Upper lobe of right lung (tissue), 1 donor: ENCODE measurements at places on chromosomes 5 and 9. TPM values are rescaled to one million over a fixed set of nuclear protein-coding genes. Genes with fewer than 3 reads are reported as not detected.

GRCh38 chr9:79796411-79796810 lies 224.6 kb downstream of the TLE4 start:
- DNase-seq = no peak
- no peaks in the 10 kb centered on the region for H3K27me3 ChIP-seq
- no peak overlapping the region for H3K27ac ChIP-seq
- no peaks in the 10 kb centered on the region for H3K4me1 ChIP-seq

DNA sequence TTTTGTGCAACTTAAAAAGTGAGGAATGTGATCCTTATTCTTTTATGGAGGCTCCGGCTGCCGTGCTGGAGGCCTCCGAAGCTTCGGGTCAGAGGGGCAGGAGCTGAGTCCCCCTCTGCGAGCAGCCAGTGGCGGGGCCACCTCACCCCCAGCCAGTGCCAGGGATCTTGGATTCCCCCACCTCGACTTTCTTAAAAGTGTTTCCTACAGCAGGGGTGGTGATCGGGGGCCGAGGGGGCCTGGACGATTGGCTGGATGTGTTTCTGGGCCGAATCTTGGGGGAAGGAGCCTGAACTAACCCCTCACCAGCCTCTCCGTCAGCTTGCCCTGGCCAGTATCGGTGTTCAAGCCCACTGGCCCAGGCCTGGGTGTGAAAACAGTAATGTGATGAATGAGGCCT lies 92.2 kb upstream of the LMX1B start:
- no peaks in the 10 kb centered on the region for H3K36me3 ChIP-seq
- no peak overlapping the region for H3K27ac ChIP-seq
- H3K27me3 ChIP-seq = peaks cover 44% of the 10 kb centered on the region
- peaks cover 25% of the 10 kb centered on the region for H3K4me1 ChIP-seq
- no peak for DNase-seq
- no peak overlapping the region for H3K4me3 ChIP-seq

GRCh38 chr5:78541086-78541654 lies 107.4 kb downstream of the LHFPL2 start:
- H3K4me1 ChIP-seq = peaks cover 8% of the 10 kb centered on the region
- DNase-seq = no peak
- no peaks in the 10 kb centered on the region for H3K36me3 ChIP-seq

Gene PRSS3
- not detected for total RNA-seq

DNA sequence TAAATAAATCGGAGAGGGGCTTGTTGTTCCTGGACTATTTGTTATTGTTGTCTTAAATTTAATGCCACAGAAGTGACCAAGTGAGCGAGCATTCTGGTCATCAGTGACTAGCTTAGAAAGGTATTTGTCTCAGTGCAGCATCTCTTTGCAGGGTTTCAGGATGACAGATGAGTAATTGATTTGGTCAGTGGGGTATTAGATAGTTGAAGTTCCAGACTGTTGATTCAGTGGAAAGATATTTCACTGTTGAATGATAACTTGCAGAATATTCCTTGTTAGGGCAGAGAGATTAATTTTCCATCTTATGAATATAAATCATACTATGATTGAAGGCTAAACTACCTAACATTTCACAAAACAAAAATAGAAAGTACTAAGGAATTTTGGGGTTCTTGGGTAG lies 122.4 kb downstream of the TRIO start:
- no peak overlapping the region for H3K27ac ChIP-seq
- DNase-seq = no peak
- no peaks in the 10 kb centered on the region for H3K27me3 ChIP-seq
- H3K36me3 ChIP-seq = no peaks in the 10 kb centered on the region
- H3K4me1 ChIP-seq = peaks cover 44% of the 10 kb centered on the region

DNA sequence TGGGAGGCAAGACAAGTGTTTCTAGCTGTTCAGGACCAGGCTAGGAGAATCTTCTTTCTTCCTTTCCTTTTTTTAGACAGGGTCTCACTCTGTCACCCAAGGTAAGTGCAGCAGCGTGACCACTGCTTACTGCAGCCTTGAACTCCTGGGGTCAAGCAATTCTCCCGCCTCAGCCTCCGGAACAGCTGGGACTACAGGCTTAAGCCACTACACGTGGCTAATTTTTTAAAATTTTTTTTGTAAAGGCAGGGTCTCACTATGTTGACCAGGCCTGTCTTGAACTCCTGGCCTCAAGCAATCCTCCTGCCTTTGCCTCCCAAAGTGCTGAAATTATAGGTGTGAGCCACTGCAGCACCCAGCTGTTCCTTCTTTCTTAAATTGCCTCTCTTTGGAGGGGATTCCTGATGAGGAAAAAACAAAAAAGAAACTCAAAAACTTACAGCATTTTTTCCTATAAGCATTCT lies 53.1 kb downstream of the LHFPL2 start:
- no peaks in the 10 kb centered on the region for H3K27me3 ChIP-seq
- DNase-seq = no peak
- peaks cover 18% of the 10 kb centered on the region for H3K4me1 ChIP-seq
- H3K36me3 ChIP-seq = no peaks in the 10 kb centered on the region
- H3K4me3 ChIP-seq = no peak overlapping the region
- no peak overlapping the region for H3K27ac ChIP-seq

GRCh38 chr5:175746851-175747250 lies 89.0 kb downstream of the HRH2 start:
- no peaks in the 10 kb centered on the region for H3K36me3 ChIP-seq
- no peak overlapping the region for H3K4me3 ChIP-seq

Gene MLANA
- not detected for total RNA-seq

- H3K27me3 ChIP-seq = no peaks in the 10 kb centered on the region
- DNase-seq = no peak
- H3K4me3 ChIP-seq = no peak overlapping the region
- no peaks in the 10 kb centered on the region for H3K36me3 ChIP-seq
- H3K4me1 ChIP-seq = no peaks in the 10 kb centered on the region
These were observed 590.0 kb upstream of the ZNF608 start for GRCh38 chr5:125336401-125336800.

Gene PCDHGA12
- total RNA-seq = 7.6 TPM

- H3K4me1 ChIP-seq = no peaks in the 10 kb centered on the region
- H3K4me3 ChIP-seq = no peak overlapping the region
- no peak for DNase-seq
These were observed 8.1 kb downstream of the PPP3R2 start for GRCh38 chr9:101586651-101587050.

GRCh38 chr9:4831119-4831518 lies 38.4 kb downstream of the RCL1 start:
- DNase-seq = no peak
- H3K27me3 ChIP-seq = no peaks in the 10 kb centered on the region
- no peak overlapping the region for H3K4me3 ChIP-seq
- H3K27ac ChIP-seq = no peak overlapping the region
- H3K4me1 ChIP-seq = peaks cover 13% of the 10 kb centered on the region

- no peaks in the 10 kb centered on the region for H3K27me3 ChIP-seq
- DNase-seq = no peak
- no peak overlapping the region for H3K4me3 ChIP-seq
- H3K27ac ChIP-seq = no peak overlapping the region
These were observed 123.3 kb downstream of the SUSD1 start for GRCh38 chr9:112051812-112052211.

- H3K4me3 ChIP-seq = no peak overlapping the region
- no peaks in the 10 kb centered on the region for H3K27me3 ChIP-seq
- no peak for DNase-seq
These were observed 147.1 kb downstream of the MYO10 start for GRCh38 chr5:16788957-16789356.

DNA sequence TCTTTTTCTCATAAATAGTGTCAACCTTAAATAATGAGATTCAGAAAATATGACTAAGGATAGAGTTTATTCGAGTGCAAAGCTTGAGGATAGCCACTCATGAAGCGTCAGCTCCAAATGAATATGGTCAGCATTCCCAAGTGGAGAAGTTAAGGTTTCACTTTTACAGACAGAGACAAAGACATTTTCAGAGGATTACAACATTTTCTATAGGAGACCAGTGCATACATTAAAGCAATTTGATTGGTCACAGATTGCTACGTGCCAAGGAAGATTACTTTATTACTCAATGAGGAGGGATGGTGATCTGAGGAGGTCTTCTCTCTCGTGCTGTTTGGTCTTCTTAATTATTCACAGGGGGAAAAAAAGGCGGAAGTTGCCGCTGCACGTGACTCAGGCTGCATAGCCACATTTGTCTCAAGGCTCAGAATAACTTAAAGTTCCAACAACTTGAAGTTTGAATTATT lies 60.1 kb upstream of the SPATA31C2 start:
- no peak for DNase-seq
- no peak overlapping the region for H3K27ac ChIP-seq
- peaks cover 4% of the 10 kb centered on the region for H3K27me3 ChIP-seq

GRCh38 chr5:58108511-58108910 lies 351.4 kb downstream of the PLK2 start:
- DNase-seq = no peak
- no peaks in the 10 kb centered on the region for H3K4me1 ChIP-seq
- no peaks in the 10 kb centered on the region for H3K27me3 ChIP-seq

GRCh38 chr9:114315723-114316363 lies 7.1 kb upstream of the ORM1 start:
- no peak overlapping the region for H3K4me3 ChIP-seq
- DNase-seq = peak; percentile 55
- no peak overlapping the region for H3K27ac ChIP-seq
- H3K27me3 ChIP-seq = no peaks in the 10 kb centered on the region
- no peaks in the 10 kb centered on the region for H3K4me1 ChIP-seq

Gene PCA3
- not detected for total RNA-seq

GRCh38 chr5:10559871-10560270 lies 4.0 kb upstream of the ANKRD33B start:
- no peaks in the 10 kb centered on the region for H3K36me3 ChIP-seq
- peaks cover 14% of the 10 kb centered on the region for H3K27me3 ChIP-seq
- peaks cover 14% of the 10 kb centered on the region for H3K4me1 ChIP-seq
- H3K4me3 ChIP-seq = no peak overlapping the region

GRCh38 chr5:111511174-111511830 lies 1.0 kb downstream of the STARD4 start:
- no peaks in the 10 kb centered on the region for H3K27me3 ChIP-seq
- H3K4me3 ChIP-seq = peak overlapping the region; percentile 89
- H3K4me1 ChIP-seq = peaks cover 24% of the 10 kb centered on the region
- no peak for DNase-seq
- no peaks in the 10 kb centered on the region for H3K36me3 ChIP-seq

DNA sequence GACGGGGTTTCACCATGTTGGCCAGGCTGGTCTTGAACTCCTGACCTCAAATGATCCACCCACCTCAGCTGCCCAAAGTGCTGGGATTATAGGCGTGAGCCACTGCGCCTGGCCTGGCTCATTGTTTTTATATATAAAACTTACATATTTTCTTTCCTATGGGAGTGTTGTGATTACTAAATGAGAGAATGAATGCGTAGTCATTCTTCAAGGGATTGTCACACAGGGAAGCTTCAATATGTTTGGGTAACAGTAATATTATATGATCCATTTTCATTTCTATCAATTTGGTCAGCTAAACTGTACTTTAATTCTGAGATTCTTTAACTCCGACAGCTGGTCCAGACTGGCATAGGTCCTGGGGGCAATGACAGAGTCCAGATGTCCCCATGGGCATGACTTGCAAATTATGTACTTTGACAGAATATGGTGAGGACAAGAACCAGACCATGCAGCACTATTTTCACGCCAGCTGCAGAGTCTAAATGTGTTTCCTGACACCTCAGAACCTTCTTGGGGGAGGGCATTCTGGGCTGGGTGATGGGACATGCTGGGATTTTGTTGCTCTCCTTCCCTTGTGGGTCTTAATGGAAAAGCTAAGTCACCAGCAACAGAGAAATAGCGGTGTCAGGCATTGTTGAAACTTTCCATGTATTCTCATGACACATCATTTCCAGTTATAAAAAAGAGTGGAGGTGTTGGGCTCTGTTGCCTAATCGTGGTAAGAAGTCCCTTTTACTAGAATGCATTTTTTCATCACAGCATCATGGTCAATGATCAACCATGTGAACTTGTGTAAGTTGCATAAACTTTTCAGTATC lies 40.9 kb upstream of the TNC start:
- H3K27ac ChIP-seq = no peak overlapping the region
- H3K36me3 ChIP-seq = no peaks in the 10 kb centered on the region
- no peaks in the 10 kb centered on the region for H3K27me3 ChIP-seq
- no peak overlapping the region for H3K4me3 ChIP-seq
- no peaks in the 10 kb centered on the region for H3K4me1 ChIP-seq
- no peak for DNase-seq

Gene SHISAL2B
- total RNA-seq = not detected

- no peaks in the 10 kb centered on the region for H3K4me1 ChIP-seq
- H3K27me3 ChIP-seq = peaks cover 70% of the 10 kb centered on the region
- no peak overlapping the region for H3K4me3 ChIP-seq
- no peaks in the 10 kb centered on the region for H3K36me3 ChIP-seq
These were observed 184.7 kb downstream of the MEF2C start for GRCh38 chr5:88698290-88698689.

- H3K4me1 ChIP-seq = no peaks in the 10 kb centered on the region
- no peak overlapping the region for H3K27ac ChIP-seq
- H3K4me3 ChIP-seq = no peak overlapping the region
- no peaks in the 10 kb centered on the region for H3K27me3 ChIP-seq
These were observed 43.6 kb upstream of the TRAF1 start for GRCh38 chr9:120970244-120970643.

- no peaks in the 10 kb centered on the region for H3K36me3 ChIP-seq
- peak overlapping the region; percentile 67 for H3K27ac ChIP-seq
- H3K4me3 ChIP-seq = no peak overlapping the region
These were observed 19.0 kb upstream of the LPCAT1 start for GRCh38 chr5:1542781-1543180.

Gene MYORG
- 6.9 TPM for total RNA-seq

DNA sequence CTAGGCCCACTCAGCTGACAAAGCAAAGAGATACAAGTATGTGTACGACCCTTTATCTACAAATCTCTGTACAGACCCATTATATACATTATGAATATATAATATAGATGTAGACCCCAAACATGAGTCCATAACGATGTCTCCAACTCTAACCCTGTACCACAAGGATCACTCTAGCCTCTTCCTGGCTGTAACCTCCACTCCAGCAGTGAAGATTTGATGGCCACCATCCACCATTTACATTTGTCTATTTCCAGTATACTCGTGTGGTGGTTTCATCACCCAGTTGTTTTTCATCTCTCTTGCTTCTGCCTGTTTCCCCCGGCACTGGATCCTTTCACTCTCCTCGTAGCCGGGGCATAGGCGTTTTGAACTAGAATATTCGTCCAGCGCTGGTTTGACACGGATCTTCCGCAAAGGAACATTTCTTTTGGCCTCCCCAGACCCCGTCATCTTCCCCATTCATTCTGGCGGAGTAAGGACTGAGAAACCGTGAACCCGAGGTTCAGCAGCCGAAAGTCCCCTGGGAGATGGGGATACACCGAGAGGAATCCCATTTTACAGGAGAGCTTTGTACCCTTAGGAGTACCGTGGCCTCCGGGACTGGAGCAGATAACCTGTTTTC lies 828 bp upstream of the TRIO start:
- no peaks in the 10 kb centered on the region for H3K27me3 ChIP-seq
- DNase-seq = no peak
- H3K4me3 ChIP-seq = peak overlapping the region; percentile 67
- no peaks in the 10 kb centered on the region for H3K36me3 ChIP-seq
- H3K4me1 ChIP-seq = peaks cover 28% of the 10 kb centered on the region
- H3K27ac ChIP-seq = peak overlapping the region; percentile 86

- no peaks in the 10 kb centered on the region for H3K36me3 ChIP-seq
- peaks cover 15% of the 10 kb centered on the region for H3K4me1 ChIP-seq
- no peaks in the 10 kb centered on the region for H3K27me3 ChIP-seq
- H3K27ac ChIP-seq = peak overlapping the region; percentile 49
- H3K4me3 ChIP-seq = peak overlapping the region; percentile 32
These were observed 146.6 kb downstream of the SEC61B start for GRCh38 chr9:99368341-99369326.

- H3K4me1 ChIP-seq = no peaks in the 10 kb centered on the region
- no peaks in the 10 kb centered on the region for H3K27me3 ChIP-seq
- no peak overlapping the region for H3K27ac ChIP-seq
- H3K36me3 ChIP-seq = peaks cover 42% of the 10 kb centered on the region
- no peak for DNase-seq
- H3K4me3 ChIP-seq = no peak overlapping the region
These were observed 74.6 kb downstream of the UBAP1 start for GRCh38 chr9:34253460-34253837.
